ENCODE measurements at places on chromosomes 6 and 20. TPM values are rescaled to one million over a fixed set of nuclear protein-coding genes. Genes with fewer than 3 reads are reported as not detected.
A peak's percentile ranks its signal among the peaks of the same experiment; 100 is the strongest.

DNA sequence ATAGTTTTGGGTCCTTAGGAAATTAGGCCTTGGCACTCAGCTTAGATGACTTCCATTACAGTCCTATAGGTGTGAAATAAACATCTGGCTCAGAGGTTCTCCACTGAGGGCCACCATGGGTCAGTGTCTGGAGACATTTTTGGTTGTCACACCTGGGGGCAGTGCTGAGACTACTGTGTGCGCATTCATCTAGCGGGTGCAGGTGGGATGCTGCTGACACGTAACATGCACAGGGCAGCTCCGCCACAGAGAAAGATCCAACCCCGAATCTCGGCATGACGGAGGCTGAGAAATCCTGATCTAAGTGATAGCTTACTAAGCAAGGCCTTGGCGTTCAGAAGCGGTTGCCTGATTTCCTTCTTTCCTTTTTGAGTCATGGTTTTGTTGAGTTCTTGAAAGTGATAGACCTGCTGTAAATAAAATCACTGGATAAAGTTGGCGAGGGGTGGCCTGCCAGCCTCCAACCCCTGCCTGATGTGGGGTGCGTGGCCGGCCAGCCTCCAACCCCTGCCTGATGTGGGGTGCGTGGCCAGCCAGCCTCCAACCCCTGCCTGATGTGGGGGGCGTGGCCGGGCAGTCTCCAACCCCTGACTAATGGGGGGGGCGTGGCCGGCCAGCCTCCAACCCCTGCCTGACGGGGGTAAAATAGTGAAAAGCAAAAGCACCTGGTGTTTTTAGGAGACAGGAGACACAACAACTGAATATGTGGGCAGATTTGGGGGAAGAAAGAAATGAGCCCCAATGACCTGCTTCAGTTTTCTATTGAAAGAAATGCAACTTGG is 158.1 kb downstream of the CDH26 start:
- DNase-seq, result no peak

- DNase-seq, result no peak
Measured at GRCh38 chr6:52858416-52858815, 17.8 kb upstream of the GSTA5 start.

GRCh38 chr20:57655809-57656155 is 35.6 kb upstream of the ZBP1 start:
- DNase-seq, result no peak

DNA sequence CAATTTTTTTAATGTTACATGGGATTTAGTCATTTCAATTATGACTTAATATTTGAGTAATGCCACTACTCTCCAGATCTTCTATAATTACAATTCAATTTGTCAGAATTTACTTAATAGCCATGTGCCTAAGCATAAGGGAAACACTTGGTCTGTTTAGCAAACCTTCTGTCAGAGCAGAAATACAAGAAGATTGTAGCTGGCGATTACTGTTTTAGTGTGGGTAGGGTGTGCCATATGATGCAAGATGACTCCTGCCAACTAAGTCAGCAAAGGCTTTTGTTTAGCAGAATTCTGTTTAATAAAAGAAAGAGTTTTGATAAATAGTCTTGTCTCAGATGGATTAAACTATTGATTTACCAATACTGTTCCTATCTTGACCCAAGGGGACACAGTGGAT is 455.4 kb downstream of the RNF144B start:
- DNase-seq, result no peak

- no peak for DNase-seq
Measured at GRCh38 chr6:26355366-26355765, 9.6 kb upstream of the BTN3A2 start.

- DNase-seq, result no peak
Measured at GRCh38 chr6:157779705-157780604, 43.1 kb upstream of the SNX9 start.

DNA sequence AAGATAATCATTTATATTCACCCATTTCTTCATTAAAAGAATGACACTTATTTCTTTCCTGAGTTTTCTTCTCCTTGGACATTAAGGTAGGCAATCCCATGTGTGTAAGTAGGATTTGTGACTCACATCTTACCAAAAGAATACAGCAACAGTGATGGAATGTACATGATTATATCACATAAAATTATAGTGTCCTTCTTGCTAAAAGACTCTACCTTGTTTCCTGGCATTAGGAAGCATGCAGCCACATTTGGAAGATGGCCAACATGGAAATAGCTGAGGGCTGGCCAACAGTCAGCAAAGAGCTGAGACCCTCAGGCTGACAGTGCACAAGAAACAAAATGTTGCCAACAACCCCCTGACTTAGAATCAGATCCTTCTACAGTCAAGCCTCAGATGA is 327.9 kb upstream of the MARCKS start:
- no peak for DNase-seq

Gene FLRT3
- total RNA-seq, result 1.5 TPM

- no peak for DNase-seq
Measured at GRCh38 chr6:152848919-152849318, 98.3 kb downstream of the VIP start.

Gene SRSF12
- total RNA-seq, result not detected

GRCh38 chr6:3415082-3415453 is 41.8 kb downstream of the SLC22A23 start:
- DNase-seq, result no peak

GRCh38 chr6:85186546-85187175 is 263.2 kb upstream of the NT5E start:
- DNase-seq, result no peak

- no peak for DNase-seq
Measured at GRCh38 chr6:88825856-88826255, 137.6 kb downstream of the RNGTT start.

Gene KCNG1
- 54.6 TPM for total RNA-seq

DNA sequence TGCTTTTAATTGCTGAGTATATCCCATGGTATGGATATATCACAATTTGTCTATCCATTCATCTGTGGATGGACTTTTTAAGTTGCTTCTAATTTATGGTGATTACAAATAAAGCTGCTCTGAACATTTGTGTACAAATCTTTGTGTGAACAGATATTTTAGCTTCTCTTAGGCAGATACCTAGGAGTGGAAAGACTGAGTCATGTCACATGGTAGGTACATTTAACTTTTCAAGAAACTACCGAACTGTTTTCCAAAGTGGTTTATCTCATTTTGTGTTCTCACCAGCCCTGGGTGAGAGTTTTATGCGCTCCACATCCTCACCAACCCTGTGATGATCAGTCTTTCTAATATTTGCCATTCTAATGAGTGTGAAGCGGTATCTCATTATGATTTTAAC is 31.0 kb upstream of the ZNFX1 start:
- no peak for DNase-seq

DNA sequence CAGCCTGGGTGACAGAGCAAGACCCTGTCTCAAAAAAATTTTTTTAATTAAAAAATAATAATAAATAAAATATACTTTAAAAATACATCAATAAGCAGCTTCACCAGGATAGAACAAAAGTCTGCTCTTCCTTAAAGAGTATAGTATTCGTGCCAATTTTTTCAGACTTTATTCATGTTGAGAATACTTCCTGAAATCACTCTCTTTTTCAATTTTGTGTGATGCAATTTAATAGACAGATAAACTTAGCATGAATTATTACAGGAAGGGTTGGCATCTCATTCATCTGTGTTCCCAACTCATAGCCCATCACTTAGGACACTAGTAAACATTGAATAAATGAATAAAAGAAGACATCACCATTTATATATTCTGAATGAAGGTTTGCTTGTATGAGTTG is 52.4 kb downstream of the IPCEF1 start:
- DNase-seq, result no peak

DNA sequence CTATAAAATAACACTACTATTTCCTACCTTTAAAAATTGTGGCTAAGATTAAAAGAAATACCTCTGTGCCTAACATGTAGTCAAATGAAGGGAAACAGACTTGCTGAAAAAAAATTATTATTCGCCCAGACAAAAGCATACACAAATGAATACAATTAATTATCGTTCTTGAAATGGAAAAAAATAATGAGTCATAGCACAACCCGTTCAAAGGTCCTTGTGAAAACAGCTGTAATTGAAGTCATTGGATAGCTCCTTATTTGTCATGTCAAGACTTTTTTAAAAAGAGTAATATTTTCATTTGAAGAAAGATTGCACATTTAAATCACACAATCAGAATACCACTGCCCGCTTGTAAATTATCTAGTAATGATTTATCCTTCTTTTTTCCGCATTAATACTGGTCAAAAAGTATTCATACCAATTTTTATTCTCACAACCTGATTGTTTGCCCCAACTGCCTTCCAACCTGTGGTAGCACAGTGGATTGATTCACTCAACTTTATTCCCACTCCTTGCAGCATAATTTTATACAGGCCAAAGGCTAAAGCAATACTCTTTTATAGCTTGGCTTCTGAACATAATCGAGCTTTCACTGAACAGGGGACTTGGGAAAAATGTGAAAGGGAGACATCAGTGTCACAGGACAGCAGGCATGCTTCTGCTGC is 655.2 kb upstream of the MAP3K7 start:
- DNase-seq, result no peak

Gene NFATC2
- total RNA-seq, result 5.0 TPM

GRCh38 chr6:130223508-130223907 is 757 bp upstream of the SAMD3 start:
- DNase-seq, result no peak

Gene FITM2
- 5.2 TPM for total RNA-seq

DNA sequence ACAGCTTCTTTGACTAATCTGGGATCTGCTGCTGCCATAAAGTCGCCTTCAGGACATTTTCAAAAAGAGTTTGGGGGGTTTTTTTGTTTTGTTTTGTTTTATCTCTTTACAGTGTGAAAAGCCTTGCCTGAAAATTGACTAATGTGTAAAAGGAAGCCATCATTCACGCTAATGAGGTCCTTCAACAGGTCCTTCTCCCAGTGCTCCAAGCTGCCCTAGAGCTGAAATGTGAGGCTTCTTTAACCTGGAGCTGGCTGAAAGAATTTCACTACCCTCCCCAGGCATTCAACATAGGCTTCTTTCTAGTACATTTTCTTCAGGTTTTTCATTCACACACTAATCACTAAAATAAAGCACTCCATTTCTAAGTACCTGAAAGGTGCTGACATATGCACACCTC is 145.1 kb upstream of the PRDM1 start:
- DNase-seq, result no peak

DNA sequence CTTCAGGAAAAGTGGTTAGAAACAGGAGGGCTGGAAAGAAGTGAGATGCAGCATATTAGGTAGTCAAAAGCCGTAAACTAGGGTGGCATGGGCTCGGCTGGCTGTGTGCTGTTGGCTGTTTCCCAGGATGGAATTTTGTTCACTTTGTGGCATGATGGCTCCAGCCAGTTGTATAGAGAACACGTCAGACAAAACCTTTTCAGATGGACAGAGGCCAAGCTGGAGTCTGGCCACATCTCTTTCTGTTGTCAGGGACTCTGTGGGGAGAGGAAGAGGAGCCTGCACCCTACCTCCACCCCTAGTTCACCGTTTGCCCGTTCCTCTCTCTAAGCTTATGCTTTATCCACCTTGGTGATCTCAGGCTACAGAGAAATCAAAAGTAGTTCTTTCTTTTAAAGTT is 22.0 kb downstream of the C6orf89 start:
- DNase-seq, result no peak

DNA sequence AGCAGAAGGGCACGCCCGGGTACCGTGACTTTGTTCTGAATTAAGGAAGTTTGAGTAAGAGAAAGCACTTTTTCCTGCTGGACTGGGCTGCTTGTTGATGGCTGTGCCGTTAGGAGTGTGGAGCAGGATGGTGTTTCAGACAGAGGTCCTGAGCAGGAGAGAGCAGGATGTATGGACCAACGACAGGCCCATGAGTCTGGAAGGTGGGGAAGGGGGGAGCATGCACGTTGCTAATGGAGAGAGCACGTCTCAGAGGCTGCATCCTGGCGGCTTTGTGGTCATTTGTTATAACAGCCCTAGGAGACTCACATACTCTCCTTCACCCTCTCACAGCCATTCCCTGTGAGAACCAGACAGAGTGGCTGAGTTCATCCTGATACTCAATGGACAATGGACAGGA is 56.8 kb downstream of the PHACTR3 start:
- no peak for DNase-seq

Gene EYA4
- not detected for total RNA-seq

DNA sequence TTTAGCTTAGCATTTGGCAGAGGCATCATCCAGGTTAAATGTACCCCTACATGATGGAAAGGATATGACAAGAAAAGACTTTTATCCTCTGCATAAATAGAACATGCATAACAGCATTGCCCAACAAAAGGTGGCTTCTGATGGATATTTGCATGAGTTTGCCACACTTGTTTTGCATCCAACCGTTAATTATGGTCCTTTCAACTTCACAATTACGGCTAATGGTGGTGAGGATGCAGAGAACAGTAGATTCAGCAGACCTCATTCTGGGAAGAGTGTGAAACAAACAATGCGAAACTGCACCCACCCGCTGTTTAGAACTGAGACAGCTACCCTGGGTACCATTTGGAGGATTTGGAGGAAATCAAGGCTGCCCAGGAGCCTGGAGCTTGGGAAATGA is 690.9 kb upstream of the CHD6 start:
- no peak for DNase-seq

DNA sequence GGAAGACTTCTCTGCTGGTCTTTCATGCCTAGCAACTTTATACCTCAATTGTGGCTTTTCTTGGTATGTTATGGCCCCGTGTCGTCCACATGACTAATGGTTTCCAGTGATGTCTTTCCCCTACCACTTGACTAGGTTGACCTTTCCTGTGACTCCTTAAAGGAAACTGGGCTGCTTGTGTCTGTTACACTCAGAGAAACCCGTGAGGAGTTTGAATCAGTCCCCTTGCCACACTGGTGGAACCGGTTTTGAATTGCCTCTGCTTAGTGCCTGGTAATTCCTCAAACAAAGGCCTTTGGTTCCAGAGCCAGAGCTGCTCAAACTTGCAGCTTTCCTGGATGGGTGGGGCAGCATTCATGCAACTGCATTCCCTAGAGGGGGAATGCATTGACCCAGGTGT is 21.9 kb downstream of the ECT2L start:
- peak; percentile 99 for DNase-seq

DNA sequence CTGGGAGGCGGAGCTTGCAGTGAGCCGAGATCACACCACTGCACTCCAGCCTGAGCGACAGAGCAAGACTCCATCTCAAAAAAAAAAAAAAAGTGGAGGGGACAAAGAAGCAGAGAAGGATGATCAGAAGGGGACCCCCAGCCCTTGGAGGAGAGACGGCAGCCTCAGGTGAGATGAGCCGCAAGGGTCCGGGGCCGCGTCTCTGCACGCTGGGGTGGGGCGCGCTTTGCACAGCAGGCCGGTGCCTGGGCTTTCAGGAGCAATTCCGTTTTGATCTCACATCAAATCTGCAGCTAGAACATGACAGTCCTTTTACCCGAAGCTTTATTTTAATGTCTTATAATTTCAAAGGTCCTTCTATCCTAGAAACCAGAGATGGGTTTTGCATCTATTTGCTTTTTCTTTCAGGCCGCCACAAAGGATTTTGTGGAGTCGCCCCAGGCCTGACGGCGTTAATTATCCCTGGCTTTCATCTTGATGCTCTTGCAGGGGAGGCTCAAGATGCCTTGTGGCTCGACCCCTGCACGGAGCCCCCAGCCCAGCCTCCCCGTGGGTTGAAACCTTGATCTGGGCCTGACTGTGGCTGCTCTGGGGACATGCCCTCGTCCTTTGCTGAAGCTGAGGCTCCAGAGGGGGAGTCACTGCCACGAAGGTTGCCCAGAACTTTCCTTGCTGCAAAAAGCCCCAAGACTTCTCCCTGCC is 17.3 kb downstream of the HRH3 start:
- DNase-seq, result no peak

Gene OR14J1
- total RNA-seq, result not detected

GRCh38 chr6:21299216-21299615 is 294.3 kb upstream of the SOX4 start:
- no peak for DNase-seq

Gene C6orf52
- total RNA-seq, result 3.9 TPM

Gene FBXO30
- total RNA-seq, result 9.1 TPM
